Neural progenitor cell (in vitro differentiated cells): ENCODE measurements at places on chromosomes 6 and 20.
A peak's percentile ranks its signal among the peaks of the same experiment; 100 is the strongest.

GRCh38 chr20:16222859-16223411, 350.3 kb downstream of the KIF16B start:
- H3K4me3 ChIP-seq = no peak overlapping the region
- H3K27me3 ChIP-seq = no peaks in the 10 kb centered on the region
- no peak overlapping the region for H3K27ac ChIP-seq
- no peaks in the 10 kb centered on the region for H3K4me1 ChIP-seq

- no peak overlapping the region for H3K4me3 ChIP-seq
- H3K27me3 ChIP-seq = no peaks in the 10 kb centered on the region
- no peaks in the 10 kb centered on the region for H3K4me1 ChIP-seq
- no peaks in the 10 kb centered on the region for H3K36me3 ChIP-seq
Observed at GRCh38 chr6:142679907-142680700, 264.9 kb downstream of the HIVEP2 start.

- H3K4me3 ChIP-seq = peak overlapping the region; percentile 18
- peaks cover 34% of the 10 kb centered on the region for H3K4me1 ChIP-seq
- DNase-seq = peak; percentile 86
- no peaks in the 10 kb centered on the region for H3K36me3 ChIP-seq
- H3K27ac ChIP-seq = peak overlapping the region; percentile 83
Observed at GRCh38 chr6:108589244-108589791, 28.6 kb downstream of the FOXO3 start.

DNA sequence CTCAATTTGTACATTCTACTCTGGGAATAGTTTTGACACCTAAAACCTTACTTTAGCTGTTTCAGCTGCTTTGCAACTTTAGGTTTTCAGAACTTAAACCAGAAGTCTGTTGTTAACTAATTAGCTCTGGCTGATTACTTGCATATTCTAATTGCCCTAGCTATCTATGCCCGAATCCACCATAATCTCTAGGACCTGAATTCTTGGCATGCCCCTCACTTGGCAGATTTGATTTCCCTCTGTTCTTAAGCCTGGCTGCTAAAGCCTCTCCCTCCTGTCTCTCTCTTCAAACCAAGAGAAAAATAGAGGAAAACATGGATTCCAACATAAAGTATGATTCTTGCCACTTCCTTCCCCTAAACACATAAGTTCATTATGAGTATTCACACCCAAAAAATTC, 35.0 kb upstream of the LIN28B start:
- H3K4me3 ChIP-seq = no peak overlapping the region
- no peaks in the 10 kb centered on the region for H3K36me3 ChIP-seq
- no peaks in the 10 kb centered on the region for H3K27me3 ChIP-seq
- DNase-seq = no peak
- peaks cover 8% of the 10 kb centered on the region for H3K4me1 ChIP-seq

- no peaks in the 10 kb centered on the region for H3K36me3 ChIP-seq
- H3K27ac ChIP-seq = no peak overlapping the region
- DNase-seq = no peak
- no peak overlapping the region for H3K4me3 ChIP-seq
- H3K4me1 ChIP-seq = peaks cover 28% of the 10 kb centered on the region
- no peaks in the 10 kb centered on the region for H3K27me3 ChIP-seq
Observed at GRCh38 chr6:24919056-24919892, 16.5 kb downstream of the RIPOR2 start.

GRCh38 chr6:84457276-84457675, 229.8 kb upstream of the CEP162 start:
- peaks cover 5% of the 10 kb centered on the region for H3K4me1 ChIP-seq
- H3K4me3 ChIP-seq = no peak overlapping the region
- peak; percentile 33 for DNase-seq
- no peak overlapping the region for H3K27ac ChIP-seq
- H3K36me3 ChIP-seq = no peaks in the 10 kb centered on the region

GRCh38 chr20:25199473-25200260, 4.2 kb downstream of the ENTPD6 start:
- no peak overlapping the region for H3K4me3 ChIP-seq
- H3K27ac ChIP-seq = no peak overlapping the region
- no peak for DNase-seq
- peaks cover 22% of the 10 kb centered on the region for H3K4me1 ChIP-seq
- no peaks in the 10 kb centered on the region for H3K27me3 ChIP-seq

GRCh38 chr6:127115084-127115655, 3.3 kb upstream of the RSPO3 start:
- no peaks in the 10 kb centered on the region for H3K36me3 ChIP-seq
- H3K4me3 ChIP-seq = no peak overlapping the region
- no peak overlapping the region for H3K27ac ChIP-seq
- H3K27me3 ChIP-seq = peaks cover 57% of the 10 kb centered on the region

DNA sequence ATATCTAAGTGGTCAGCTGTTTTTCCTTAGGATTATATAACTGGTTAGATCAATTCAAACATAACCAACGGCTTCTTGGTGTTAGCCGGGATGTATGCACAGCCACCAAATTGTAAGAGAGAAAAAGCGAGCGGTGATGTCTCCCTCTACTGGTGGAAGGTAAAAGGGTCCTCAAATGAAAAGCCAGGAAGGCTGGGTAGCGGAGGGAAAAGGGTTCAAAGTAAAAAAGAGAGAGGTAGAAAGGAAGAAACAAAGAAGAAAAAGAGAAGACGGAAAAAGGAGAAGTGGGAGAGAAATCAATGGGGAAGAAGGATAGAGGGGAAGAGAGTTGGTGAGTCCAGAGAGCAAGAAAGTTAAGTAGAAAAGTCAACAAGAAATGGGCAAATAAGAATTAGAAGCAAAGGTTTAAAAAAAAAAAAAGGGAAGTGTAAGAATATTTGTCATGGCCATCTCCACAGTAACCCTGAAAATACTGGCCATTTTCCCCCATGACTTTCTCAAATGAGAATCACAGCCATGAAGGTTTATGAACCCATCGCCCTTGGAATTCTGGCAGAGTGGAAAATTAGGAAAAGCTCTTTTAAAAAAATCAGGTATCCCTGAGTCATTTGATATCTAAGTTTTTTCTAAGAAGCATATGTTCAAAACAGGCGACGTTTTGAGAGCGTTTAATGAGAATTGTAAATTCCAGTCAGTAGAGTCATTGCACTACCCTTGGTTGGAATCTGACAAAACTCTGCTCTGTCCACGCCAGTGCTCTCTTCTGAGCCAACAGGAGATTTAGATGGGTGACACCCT, 155.6 kb upstream of the SNX9 start:
- H3K36me3 ChIP-seq = no peaks in the 10 kb centered on the region
- no peak overlapping the region for H3K27ac ChIP-seq
- peak; percentile 73 for DNase-seq
- no peak overlapping the region for H3K4me3 ChIP-seq

GRCh38 chr6:137903933-137904821, 37.1 kb downstream of the TNFAIP3 start:
- no peak overlapping the region for H3K27ac ChIP-seq
- H3K27me3 ChIP-seq = no peaks in the 10 kb centered on the region
- H3K36me3 ChIP-seq = no peaks in the 10 kb centered on the region
- DNase-seq = no peak
- no peaks in the 10 kb centered on the region for H3K4me1 ChIP-seq

DNA sequence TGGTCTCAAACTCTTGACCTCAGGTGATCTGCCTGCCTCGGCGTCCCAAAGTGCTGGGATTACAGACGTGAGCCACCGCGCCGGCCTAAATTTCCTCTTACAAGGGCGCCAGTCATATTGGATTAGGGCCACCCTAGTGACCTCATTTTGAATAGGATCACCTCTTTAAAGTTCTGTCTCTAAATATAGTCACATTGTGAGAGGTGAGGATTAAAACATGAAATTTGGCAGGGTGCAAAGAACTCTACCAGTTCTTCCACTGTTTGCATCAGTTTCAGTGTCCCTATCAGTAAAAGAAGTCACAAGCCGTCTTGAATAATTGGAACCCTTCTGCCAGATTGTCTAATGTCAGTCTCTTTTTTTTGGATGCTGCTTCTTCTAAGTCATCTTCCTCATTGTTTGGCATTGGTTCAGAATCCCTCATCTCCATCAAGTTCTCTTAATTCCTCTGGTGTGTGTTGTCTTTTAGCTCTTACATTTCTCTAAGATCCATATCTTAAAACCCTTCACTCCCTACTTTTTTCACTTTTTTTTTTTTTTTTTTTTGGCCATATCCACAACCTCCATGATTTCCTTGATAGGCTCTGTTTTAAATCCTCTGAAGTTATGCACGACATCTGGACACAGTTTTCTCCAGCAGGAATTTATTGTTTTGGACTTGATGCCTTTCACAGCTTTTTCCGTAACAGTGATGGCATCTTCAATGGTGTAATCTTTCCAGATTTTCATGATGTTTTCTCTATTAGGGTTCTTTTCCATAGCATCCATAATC, 56.8 kb downstream of the NCOA3 start:
- no peaks in the 10 kb centered on the region for H3K27me3 ChIP-seq
- peaks cover 35% of the 10 kb centered on the region for H3K4me1 ChIP-seq
- H3K4me3 ChIP-seq = no peak overlapping the region
- no peak for DNase-seq
